CD4-positive, alpha-beta T cell treated with Interleukin-4 for 1 hour (primary cell): ENCODE measurements at places on chromosomes 1 and 21.
A peak's percentile ranks its signal among the peaks of the same experiment; 100 is the strongest.

DNA sequence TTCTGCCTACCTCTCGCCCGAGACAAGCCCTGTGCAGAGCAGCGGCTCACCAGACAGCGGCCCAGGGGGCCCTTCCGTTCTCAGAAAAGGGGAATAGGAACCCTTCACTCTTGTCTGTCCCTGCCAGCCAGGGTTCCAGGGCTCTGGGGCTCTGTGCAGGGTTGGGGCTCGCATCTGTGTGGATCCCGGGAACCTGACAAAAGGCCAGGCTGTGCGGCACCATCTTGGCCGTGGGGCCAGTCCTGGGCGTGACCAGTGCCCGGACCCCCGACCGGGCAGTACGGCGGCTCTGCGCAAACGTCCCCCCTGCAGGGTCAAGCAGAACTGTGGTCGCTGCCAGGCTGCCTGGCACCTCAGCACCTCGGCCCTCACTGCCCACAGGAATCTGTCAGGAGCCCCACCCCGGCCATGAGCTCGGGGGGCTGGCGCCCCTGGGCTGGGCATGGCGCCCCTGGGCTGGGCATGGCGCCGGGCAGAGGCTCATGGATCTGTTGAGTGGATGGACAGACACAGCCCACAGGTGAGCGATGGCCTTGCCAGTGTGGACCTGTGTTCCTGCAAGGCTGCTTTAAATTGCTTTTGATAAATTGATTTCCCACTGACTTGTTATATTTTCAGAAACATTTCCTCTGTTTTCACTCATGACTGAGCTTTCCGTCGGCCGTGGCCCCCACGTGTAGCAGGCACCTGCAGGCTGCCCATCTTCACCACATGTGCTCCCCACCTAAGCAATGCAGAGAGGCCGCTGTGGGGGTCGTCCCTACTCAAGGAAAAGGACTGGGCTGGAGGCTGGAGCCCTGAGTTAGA is 59.0 kb downstream of the SLX9 start:
- DNase-seq = no peak

DNA sequence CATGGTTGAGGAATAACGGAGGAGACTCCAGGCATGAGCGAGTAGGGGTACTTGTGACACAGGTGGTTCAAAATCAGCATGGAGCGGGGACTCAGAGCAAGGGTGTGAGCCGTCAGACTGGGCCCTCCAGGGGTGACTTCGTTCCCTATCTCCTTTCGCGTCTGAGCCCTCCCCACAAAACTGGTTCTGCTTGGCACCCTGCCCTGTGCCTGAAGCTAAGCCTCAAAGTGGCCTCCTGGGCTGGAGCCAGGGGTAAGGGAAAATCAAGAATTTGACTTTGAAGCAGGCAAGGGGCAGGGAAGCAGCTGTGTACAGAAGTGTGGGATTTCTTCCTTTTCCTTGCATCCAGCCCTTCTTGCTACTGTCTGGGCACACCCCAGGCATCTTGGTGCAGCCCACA is 331.5 kb upstream of the AJAP1 start:
- no peak for DNase-seq

GRCh38 chr21:34639882-34640788 is 25.2 kb upstream of the RCAN1 start:
- DNase-seq = no peak

- no peak for DNase-seq
Observed at GRCh38 chr1:116560704-116561490, 9.9 kb downstream of the CD58 start.

DNA sequence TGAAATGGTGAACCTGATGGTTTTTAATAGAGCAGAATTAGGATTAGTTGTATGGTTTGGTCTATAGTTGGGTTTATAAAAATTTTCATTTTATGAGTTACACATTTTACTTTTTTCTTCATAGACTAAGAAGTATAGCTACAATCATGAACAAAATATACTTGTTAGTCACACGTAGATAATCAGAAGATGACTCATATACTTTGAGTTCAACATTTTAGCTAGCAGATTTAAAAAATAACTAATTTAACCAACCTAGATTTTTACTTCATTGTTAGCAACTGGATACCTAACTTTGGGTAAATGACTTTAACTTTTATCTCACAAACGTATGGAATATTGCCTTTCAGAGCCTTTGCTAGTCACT is 27.9 kb downstream of the MORC3 start:
- DNase-seq = no peak

GRCh38 chr1:6447818-6448748 is 17.9 kb downstream of the TNFRSF25 start:
- peak; percentile 68 for DNase-seq

DNA sequence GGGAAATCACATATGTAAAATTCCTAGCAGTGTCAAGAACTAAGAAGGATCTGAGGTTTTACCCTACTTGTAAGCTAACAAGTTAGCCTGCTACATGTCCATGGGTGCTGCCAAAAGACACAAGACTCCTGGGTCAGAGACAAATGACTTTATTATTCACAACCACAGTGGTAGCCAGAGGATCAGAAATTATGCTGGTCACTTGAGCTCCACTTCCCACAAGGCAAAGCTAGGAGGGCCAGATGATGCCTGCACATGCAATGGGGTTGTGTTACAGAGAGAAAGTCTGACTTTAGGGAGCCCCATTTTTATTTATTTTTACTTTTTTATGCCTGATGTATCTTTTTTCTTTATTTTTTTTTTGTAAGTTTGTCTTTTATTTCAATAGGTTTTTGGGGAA is 136.8 kb downstream of the S1PR1 start:
- DNase-seq = no peak
